ENCODE measurements at places on chromosomes 6 and 20. TPM values are rescaled to one million over a fixed set of nuclear protein-coding genes. Genes with fewer than 3 reads are reported as not detected.

DNA sequence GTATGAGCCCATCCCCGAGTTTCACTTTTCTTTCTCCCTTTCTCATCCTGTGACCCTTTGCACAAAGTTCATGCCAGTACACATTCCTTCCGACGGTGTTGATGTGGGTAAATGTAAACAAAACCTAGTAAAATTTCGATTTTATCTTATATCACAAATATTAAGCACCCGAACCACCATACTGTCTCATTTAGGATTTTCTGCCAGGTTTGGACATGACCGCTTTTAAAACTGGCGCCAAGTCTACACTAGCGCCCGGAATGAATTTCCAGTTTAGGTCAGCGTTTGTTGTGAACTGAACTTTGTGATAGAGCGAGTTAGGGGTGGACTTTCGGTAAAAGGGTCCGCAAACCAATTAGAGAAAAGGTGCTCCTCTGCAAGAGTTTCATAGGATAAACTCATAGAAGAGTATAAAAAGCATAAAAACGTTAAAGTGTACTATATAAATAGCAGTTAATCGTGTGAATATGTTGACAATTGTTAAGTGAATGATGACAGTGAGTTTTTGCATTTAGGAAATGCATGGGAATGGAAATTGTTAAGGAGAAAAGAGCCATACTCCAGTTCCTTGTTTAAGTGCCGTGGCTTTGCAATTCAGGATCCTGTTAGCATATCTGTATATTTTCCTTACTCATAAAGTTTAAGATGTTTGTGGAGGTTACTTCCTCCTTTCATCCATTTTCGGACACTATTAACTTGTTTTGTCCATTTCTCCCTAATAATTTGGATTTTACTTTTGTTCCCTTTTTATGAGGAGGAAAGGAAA, 937 bp downstream of the AKAP7 start:
- H3K4me1 ChIP-seq: peaks cover 14% of the 10 kb centered on the region
- peak overlapping the region; percentile 93 for H3K4me3 ChIP-seq
- no peak for DNase-seq
- peaks cover 32% of the 10 kb centered on the region for H3K27me3 ChIP-seq

DNA sequence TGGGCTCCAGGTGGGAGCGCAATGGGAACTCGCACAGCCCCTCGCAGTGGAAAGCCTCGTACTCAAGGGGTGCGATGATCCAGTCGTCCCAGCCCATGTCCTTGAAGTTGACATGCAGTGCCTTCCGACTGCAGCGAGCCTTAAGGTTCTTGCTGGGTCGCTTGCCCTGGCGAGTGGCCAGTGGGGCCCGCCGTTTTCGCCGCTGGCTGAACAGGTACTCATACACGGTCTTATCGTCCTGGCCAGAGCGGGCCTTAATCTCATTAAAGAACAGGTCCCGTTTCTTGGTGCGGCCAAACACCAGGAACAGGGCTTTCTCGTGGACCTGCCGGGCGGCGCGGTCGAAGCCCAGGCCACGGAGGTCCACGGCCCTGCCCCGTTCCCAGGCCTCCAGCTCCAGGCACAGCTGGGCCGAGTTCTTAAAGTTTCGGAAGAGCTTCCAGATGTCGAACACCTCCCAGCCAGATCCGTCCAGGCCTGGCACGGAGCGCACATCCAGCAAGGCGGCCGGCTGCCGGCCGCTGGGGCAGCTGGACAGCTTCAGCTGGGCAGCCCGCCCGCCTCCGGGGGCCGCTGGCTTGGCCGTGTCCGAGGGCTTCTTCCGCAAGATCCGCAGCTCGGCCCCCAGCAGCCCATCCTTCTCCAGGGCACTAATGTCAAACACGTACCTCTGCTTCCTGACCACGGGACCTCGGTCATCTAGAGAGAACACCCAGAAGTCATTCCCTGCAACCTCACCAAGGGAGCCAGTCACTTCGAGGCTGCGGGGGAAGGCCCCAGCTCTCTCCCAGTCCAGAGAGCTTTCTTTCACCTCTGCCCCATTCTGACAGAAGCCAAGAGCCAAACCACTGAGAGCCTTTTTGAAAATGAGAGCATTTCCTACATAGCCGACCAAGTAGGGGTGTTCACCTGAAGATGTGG, 3.7 kb downstream of the GDF5 start:
- no peak overlapping the region for H3K27ac ChIP-seq
- no peak for DNase-seq
- no peaks in the 10 kb centered on the region for H3K27me3 ChIP-seq
- no peak overlapping the region for H3K4me3 ChIP-seq
- no peaks in the 10 kb centered on the region for H3K4me1 ChIP-seq

DNA sequence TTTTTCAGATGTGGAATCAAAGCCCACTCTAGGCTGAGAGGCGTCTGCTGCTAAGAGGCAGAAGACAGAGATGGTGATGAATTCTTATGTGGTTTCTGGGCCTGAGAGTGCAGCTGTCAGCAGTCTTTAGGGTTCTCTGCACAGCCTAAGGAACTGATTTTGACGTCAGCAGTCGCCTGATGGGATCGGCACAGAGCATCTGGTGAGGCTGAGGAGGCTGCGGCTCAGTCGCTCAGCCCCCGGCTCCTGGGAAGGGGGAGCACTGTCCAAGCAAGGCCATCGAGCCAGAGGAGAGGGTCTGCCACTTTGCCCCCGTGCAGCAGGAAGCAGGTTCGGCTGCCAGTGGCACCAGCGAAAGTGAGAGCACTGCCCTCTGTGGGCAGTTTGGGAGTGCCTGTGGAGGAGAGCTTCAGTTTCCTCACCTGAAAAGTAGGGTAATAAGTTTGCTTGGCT, 92.5 kb downstream of the TCP11 start:
- peaks cover 16% of the 10 kb centered on the region for H3K4me1 ChIP-seq
- H3K27ac ChIP-seq: no peak overlapping the region
- H3K4me3 ChIP-seq: no peak overlapping the region

DNA sequence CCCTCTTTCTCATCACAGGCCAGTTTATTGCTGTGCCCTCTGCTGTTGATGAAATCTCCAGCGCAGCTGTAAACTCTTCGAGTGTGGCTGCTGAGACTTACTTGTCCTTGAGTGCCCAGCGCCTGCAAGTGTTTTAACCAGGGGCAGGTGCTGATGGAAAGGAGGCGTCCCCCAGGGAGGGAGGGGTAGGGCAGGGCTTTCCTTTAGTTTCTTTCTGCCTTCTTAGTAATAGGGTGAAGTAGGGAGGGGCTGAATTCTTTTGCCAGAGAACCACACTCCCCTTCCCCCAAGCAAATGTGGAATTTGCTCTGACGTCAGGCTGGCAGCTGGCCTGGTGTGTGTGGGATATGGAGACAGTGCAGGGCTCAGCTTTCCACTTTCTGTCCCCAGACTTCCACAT, 61.2 kb downstream of the IGF2R start:
- H3K27ac ChIP-seq: peak overlapping the region; percentile 12
- H3K36me3 ChIP-seq: peaks cover 82% of the 10 kb centered on the region
- no peak for DNase-seq
- H3K4me1 ChIP-seq: peaks cover 12% of the 10 kb centered on the region

The NFATC2 gene
- total RNA-seq: 68.0 TPM

DNA sequence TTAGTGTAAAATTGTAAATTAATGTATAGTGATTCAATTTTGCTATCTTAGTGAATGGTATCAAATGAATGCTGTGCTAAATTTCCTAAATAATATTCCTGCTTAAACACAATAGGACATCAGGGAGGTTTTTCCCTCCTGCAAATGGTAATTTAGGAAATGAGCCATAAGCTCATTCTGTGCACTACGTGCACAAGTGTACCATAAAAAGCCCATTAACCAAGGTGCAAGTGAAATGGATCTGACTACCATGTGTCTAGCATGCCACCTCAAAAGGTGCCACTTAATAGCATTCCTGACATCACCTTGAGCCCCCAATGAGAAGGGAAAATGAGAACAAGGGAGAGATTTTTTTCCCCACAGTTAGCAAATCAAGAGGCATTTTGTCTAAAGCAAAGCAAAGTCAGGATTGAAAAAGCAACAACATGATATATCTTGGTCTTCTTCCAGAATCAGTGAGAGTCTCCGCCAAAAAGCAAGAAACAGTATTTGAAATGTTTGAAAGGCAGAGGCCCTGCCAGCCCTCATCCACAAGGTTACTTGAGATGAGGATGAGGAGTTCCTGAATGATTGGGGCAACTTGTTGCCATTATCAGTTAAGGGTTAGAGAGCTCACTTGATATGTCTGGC, 334.2 kb upstream of the RSPO3 start:
- no peaks in the 10 kb centered on the region for H3K27me3 ChIP-seq
- no peak overlapping the region for H3K27ac ChIP-seq
- no peak overlapping the region for H3K4me3 ChIP-seq
- no peaks in the 10 kb centered on the region for H3K36me3 ChIP-seq
- DNase-seq: no peak
- H3K4me1 ChIP-seq: no peaks in the 10 kb centered on the region

DNA sequence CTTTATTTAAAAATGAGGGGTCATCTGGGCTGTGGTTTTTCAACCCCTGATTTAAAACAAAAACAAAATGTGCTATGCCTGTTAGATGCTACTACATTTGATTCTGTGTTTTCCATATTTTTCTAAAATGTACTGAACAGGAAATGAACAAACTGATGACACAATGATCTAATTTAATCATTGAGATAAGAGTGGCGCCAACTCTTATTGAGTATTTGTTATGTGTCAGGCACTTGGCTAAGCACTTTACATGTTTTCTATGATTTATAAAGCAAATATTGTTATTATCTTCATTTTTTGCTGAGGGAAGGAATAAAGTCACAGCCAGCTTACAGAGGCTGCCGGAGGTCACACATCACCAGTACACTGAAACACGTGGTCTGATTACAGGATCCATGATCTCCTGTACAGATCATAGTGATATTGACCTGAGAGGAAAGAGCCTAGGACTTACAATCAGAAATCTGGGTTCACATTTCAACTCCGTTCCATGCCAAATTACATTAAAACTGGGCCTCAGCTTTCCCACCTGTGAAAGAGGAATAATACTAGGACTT, 166.7 kb downstream of the ESR1 start:
- no peak overlapping the region for H3K27ac ChIP-seq
- no peak for DNase-seq
- H3K27me3 ChIP-seq: peaks cover 5% of the 10 kb centered on the region

DNA sequence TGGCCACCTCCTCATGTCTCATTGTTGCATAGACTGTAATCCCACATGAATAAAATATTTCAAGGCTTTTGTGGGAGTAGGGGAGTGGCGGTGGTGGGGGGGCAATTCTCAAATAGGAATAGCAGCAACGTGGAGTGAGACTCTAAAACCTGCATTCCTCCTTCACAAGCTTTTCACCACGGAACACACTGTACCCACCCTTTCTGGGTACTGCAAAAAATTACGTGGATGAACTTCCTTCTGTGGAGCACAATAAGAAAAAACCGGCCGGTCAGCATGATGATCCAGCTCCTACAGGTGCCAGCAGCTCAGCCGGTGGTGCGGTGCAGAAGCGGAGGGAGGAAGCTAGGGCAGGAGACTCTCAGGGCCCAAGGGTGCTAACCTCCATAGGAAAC, 930 bp upstream of the RRAGD start:
- H3K36me3 ChIP-seq: no peaks in the 10 kb centered on the region
- DNase-seq: no peak
- peak overlapping the region; percentile 93 for H3K4me3 ChIP-seq

The PLN gene
- total RNA-seq: not detected

DNA sequence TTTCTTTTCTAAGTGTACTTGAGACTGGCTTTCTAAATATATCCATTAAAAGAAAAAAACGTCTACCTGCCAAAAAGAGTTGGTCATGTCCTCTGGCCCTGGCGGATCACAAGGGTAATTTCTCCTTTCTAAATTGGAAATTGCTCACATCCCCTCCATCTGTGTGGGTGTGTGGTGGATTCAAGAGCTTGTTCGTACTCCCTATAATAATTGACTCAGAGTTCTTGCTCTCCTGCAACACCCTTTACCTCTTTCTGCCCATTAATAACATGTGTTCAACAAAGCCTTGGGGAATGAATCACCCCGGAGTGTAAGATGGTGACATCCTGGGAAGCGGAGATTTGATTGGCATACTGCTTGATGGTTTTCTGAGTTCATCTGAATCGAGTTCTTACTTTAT, 263.8 kb downstream of the ALDH8A1 start:
- no peak overlapping the region for H3K4me3 ChIP-seq
- DNase-seq: no peak
- no peaks in the 10 kb centered on the region for H3K36me3 ChIP-seq
- no peaks in the 10 kb centered on the region for H3K4me1 ChIP-seq
- H3K27me3 ChIP-seq: peaks cover 23% of the 10 kb centered on the region

DNA sequence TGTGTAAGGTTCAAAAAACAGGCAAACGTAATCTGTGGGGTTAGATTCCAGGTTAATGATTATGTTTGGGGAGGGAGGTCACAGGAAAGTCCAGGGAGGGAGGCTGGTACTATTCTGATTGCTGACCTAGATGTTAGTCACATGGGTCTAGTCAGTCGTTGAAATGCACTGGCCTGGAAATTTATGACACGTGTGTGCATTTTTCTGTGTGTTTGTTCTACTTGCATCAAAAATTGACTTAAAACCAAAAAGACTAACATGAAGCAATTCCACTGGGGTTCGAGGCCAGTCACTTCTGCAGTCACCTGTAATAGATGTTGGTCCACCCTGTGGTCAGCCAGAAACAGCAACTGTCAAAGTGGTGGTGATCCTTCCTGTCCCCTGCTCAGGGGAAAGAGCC, 104.2 kb upstream of the MLN start:
- no peak overlapping the region for H3K27ac ChIP-seq
- no peak for DNase-seq
- peaks cover 46% of the 10 kb centered on the region for H3K4me1 ChIP-seq
- no peaks in the 10 kb centered on the region for H3K27me3 ChIP-seq
- no peaks in the 10 kb centered on the region for H3K36me3 ChIP-seq
- no peak overlapping the region for H3K4me3 ChIP-seq

DNA sequence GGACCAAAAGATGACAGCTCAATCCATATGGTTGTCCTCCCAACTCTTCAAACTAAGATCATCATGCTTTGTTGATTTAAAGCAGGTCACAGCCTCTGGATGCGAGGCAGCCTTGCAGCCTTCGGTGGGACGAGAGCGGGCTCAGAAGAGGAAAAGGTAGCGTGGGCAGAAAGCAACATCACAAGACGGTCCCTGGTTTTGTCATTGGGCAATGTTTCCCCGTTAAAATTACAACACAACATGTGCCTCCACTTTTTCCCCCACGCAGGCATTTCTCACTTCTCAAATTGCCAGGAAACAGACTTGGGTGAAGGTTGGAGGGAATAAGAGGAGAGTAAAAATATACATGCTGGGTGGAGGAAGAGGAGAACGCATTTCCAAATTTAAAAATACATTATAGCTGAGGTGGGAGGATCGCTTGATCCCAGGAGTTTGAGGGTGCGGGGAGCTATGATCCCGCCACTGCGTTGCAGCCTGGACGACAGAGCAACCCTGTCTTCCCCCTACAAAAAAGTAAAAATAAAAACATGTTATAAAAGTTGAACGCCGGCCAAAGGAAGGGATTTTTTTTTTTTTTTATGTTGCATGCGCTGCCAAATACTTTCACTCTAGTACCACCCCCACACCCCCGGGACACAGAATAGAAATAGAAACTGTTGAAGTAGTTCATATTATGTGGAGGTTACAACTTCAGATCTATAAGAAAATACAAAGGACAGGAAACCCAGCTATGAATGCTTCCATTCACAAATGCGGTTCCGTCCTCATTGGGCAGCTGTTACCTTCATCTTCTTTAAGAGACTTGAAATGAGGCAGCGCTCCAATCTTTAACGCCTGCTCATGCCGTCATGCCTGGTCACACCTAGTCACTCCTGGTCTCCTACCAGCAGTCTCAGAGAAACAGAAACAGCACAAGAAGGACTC, 13.9 kb upstream of the NAA20 start:
- H3K27me3 ChIP-seq: peaks cover 36% of the 10 kb centered on the region
- peaks cover 16% of the 10 kb centered on the region for H3K4me1 ChIP-seq
- DNase-seq: no peak
- peak overlapping the region; percentile 37 for H3K4me3 ChIP-seq
- no peak overlapping the region for H3K27ac ChIP-seq
- H3K36me3 ChIP-seq: no peaks in the 10 kb centered on the region

GRCh38 chr6:139156551-139156950, 21.7 kb downstream of the HECA start:
- no peaks in the 10 kb centered on the region for H3K27me3 ChIP-seq
- peaks cover 26% of the 10 kb centered on the region for H3K36me3 ChIP-seq
